ENCODE measurements at places on chromosomes 2 and 18.

DNA sequence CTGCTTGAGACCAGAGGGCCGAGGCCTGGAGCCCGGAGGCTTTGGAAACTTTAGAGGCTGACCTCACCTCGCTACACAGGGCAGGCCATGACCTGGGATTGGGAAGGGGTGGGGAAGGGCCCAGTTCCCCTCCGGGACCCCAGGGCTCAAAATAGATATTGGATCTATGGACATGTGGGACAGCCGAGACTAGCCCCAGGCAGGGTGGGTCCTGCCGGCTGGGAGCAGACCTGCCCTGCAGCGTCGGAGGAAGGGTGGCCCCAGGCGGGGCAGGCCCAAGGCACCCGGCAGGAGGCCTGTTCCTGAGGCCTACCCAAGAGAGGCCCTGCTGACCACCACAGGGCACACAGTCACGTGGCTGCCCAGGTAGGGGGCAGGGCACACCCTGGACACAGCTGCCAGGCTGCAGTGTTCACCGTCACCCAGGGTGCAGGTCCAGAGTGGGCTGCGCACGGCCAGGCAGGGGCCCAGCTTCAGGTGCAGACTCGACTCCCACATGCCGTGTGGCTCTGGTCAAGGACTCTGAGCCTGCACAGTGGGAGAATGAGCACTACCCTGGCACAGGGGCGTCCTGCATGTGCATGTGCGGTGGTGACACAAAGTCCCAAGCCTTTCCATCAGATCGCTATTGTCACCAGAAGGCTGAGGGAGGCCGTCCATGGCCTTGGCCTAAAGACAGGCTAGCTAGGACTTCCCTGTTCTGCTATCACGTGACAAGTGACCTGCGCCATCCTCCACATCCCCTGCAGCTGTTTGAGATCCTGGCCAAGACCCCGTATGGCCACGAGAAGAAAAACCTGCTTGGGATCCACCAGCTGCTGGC is 13.2 kb downstream of the ANO7 start:
- DNase-seq, result no peak

GRCh38 chr2:228329282-228329681 is 147.8 kb upstream of the SPHKAP start:
- DNase-seq, result no peak

GRCh38 chr18:3401669-3402620 is 48.0 kb upstream of the TGIF1 start:
- no peak for DNase-seq

GRCh38 chr2:142286618-142287017 is 155.8 kb upstream of the LRP1B start:
- no peak for DNase-seq

DNA sequence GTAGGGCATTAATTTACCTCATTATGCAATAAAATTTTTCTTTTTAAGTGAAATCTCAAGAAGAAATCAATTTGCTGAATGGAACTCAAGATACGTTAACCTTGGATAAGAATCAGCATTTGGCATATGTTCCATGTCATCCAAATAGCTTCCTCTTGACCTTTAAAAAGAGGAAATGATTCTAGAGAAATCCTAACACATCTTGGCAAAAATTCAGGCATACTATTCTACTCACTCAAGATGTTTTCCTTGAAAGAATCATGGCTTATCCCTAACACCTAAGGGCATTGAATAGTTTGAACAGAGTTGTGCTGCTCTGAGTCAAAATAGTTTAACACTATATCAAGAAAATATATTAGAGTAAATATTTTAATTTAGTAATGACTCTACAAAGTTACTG is 678.0 kb downstream of the EPHA4 start:
- no peak for DNase-seq

- no peak for DNase-seq
These were observed 35.2 kb downstream of the MOGAT1 start for GRCh38 chr2:222706616-222707015.

DNA sequence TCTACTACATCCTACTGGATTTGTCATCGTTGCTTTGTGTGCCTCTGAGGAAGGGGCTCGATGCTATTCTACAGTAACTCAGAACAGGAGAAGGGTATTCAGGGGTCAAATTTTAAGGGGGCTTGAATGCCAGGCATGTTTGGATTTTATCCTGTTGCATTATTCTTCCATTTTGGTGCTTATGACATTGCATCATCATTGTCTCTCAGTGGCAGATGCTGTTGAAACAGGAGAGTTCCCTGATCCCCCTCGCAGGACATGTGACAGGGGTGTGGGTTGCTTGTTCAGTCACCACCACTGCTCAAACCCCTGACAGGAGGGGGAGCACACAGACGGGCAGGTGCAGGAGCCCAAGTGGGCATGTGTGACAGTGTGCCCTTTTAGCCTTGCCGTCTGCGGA is 156.7 kb downstream of the SLC4A3 start:
- no peak for DNase-seq

DNA sequence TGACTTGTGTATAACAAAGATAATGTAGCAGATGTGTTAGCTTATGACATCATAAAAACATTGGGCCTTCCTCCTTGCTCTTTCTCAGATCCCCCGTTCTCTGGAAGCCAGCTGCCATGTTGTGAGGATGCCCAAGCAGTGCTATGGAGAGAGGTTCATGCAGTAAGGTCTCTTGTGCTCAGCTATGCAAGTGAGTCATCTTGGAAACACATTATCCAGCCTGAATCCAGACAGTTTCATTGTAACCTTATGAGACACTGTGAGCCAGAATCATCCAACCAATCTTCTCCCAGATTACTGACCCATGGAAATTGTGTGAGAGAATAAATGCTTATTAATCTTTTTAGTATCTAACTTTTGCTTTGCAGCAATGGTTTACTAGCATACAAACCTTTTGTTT is 60.8 kb downstream of the ST6GAL2 start:
- DNase-seq, result no peak

GRCh38 chr2:24399434-24400206 is 39.3 kb upstream of the ITSN2 start:
- DNase-seq, result no peak

DNA sequence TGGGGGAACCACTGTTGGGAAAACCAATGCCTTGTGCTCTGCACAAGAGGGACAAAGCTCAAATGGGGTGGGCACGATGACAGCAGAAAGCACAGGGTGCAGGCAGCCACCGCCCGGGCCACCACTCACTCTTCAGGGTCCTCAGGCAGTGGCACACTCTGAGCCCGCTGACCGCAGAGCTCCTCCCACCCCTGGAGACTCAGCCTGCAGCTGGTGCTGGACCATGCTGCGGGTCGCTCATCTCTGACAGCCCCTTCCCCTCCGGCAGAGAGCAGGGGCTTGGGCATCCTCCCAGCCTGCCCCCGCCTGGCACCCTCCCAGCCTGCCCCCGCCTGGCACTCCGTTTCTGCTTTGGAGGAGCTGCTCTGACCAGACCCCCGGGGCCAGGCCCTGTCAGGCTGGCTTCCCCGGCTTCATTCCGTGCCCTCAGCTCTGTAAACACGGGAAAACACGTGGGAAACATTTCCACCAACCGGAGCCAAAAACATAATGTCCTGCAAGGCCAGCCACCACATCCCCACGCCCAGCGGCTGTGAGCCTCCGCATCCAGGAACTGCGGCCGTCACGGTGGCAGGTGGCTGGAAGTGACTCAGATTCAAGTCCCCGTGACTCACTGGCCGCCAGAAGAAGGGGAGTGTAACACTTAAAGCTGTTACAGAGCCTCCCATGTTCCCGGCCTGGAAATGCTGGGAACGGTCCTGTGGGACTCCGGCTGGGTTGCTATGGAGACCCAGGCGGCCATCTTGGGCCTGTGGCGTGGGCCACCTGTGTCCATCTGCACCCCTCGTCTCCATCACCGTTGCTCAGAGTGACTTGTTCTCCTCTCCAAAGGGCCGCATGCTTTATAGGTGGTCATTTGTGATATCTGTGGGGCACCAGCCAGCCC is 6.8 kb upstream of the SNED1 start:
- no peak for DNase-seq

DNA sequence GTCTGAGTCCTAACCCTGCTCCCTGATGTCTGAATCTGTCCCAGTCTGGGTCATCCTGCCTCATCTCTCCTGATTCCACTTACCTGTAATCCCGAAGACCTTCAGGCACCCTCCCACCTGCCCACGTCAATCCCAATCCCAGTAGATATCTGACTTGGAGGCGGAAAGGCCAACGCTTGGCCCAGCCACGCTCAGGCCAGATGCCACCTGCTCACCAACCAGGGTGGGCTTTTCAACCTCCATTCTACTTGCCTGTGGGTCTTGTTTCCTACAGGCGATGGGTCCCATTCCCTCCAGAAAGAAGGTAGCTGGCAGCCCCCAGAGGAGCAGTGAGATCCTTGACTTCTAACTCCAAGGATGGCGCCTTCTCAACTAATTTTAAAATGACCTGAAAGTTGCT is 59.7 kb downstream of the INPP5D start:
- DNase-seq, result no peak

GRCh38 chr18:61731693-61732376 is 161.0 kb downstream of the RNF152 start:
- DNase-seq, result no peak

- no peak for DNase-seq
These were observed 231.5 kb downstream of the TTC32 start for GRCh38 chr2:19670303-19670702.

- no peak for DNase-seq
These were observed 3.2 kb upstream of the NEU2 start for GRCh38 chr2:233029321-233029720.

DNA sequence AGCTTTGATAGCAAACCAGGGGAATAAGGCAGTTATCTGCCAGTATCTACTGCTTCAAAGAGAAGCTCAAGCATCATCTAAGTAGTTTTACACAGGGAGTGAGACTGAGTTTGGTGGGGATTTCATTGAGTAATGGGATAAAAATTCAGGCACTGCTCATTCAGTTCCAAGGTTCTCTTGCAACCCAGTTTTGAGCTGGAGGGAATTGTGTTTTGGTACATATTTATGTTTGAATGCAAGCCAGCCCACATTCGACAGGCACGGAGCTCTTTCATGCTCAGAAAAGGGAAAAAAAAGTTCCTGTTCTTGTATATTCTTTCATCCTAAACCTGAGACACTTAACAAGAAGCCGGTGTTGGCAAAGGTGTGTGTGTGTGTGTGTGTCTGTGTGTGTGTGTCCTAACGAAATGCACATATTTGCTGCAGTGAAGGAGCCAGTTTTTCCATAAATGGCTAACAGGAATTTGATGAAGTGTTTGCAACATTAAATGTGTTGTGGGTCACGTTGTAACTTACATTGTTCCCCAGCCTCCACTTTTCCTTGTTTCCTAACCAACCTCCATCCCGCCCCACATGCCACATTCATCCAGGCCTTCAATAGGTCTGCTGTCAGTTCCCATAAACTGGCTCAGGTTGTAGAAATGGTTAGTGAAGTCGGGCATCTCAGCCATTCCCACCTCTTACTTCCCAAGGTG is 311.1 kb downstream of the TXNL1 start:
- no peak for DNase-seq

- DNase-seq, result no peak
These were observed 64.6 kb upstream of the TAF1B start for GRCh38 chr2:9778471-9779316.

- no peak for DNase-seq
These were observed 16.0 kb downstream of the LINC00305 start for GRCh38 chr18:64132871-64133270.

- no peak for DNase-seq
These were observed 129.5 kb upstream of the PELI1 start for GRCh38 chr2:64273524-64274398.

- no peak for DNase-seq
These were observed 469.6 kb upstream of the MYT1L start for GRCh38 chr2:2800697-2801096.

DNA sequence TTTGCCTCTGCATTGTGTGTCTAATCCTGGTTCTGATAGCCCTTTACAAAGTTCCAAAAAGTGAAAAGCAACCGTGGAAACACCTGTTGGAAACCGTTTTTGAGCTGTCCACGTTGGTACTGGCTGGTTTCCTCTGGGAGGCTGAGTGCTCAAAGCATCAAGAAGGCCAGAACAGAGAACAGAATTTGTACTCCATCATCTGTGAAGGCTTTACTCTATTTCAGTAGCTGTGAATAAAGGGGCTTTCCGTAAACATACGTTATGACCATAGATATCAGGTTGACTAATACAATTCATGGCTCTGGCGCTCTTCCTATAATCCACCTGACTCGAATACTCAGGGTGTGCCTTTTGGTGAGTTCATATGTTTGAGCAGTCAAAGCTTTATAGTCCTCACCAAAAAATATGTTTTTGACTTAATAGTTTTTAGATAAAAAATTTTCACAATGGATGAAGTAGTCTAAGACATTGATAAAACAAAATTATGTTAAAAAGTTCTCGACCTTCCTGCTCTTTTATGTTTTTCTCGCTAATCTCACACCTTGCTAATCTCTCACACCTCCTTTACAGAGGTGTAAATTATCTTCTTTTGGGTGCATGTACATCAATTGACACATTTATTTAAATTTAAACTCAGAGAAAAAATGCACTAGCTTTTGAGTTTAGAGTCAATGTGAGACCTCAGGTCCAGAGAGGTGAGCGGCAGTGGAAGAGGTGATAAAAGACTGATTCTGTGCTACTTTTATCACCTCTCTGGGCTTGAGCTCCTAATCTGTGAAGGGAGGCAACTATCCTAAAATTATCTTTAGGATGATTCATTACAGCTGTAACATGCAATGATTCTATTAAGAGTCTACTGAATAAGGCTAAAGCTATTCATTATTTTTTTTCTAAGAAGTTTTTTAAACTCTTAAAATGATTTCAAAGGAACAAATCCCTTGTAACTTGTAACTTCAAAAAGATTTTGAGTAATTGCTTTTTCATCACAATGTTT is 65.3 kb downstream of the CXCR4 start:
- DNase-seq, result no peak

DNA sequence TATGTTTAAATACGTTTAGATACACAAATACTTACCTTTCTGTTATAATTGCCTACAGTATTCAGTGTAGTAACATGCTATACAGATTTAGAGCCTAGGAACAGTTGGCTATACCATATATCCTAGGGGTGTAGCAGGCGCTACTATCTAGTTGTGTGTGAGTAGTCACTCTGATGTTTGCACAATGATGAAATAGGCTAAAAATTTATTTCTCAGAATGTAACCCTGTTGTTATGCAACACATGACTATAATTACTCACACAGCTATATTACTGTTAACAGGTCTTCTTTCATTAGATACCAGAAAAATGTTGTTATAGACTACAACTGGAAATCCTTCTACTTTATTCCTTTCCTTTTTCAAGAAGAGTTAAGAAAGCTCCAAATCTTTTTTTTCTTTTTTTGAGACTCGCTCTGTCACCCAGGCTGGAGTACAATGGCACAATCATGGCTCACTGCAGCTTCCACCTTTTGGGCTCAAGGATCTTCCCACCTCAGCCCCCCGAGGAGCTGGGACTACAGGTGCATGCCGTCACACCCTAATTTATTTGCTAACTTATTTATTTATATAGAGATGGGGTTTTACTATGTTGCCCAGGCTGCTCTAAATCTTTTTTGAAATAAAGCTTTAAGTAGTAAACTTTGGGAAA is 48.5 kb downstream of the C2orf74 start:
- DNase-seq, result no peak
